ENCODE measurements at places on chromosomes 6 and 20.
A peak's percentile ranks its signal among the peaks of the same experiment; 100 is the strongest.

- no peak for DNase-seq
- no peak overlapping the region for H3K27ac ChIP-seq
- H3K4me1 ChIP-seq = peaks cover 8% of the 10 kb centered on the region
- H3K4me3 ChIP-seq = no peak overlapping the region
- H3K36me3 ChIP-seq = no peaks in the 10 kb centered on the region
Observed at GRCh38 chr6:137729866-137730629, 137.0 kb upstream of the TNFAIP3 start.

GRCh38 chr6:114053791-114054190, 82.8 kb upstream of the HDAC2 start:
- no peak overlapping the region for H3K4me3 ChIP-seq
- no peaks in the 10 kb centered on the region for H3K27me3 ChIP-seq
- no peaks in the 10 kb centered on the region for H3K36me3 ChIP-seq
- H3K27ac ChIP-seq = no peak overlapping the region
- H3K4me1 ChIP-seq = peaks cover 2% of the 10 kb centered on the region

DNA sequence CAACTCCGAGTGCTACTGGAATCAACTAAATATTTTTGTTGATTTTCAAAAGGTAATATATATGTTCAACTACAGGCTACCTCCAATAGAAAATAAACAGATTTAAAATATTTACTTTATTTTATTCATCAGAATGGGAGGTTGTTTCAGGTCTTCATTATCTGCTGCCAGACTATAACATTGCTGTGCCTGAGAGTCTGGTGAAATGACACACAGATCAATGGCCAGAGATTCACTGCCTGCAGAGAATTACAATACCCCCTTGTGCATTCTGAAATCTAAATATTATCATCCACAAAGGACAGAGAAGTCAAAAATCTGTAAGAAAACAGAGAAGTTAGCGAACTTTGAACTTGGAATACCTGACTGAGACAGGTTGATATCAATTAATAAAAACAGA, 667.8 kb upstream of the GJE1 start:
- H3K36me3 ChIP-seq = no peaks in the 10 kb centered on the region
- no peak for DNase-seq
- H3K4me1 ChIP-seq = peaks cover 30% of the 10 kb centered on the region
- no peak overlapping the region for H3K27ac ChIP-seq
- H3K4me3 ChIP-seq = no peak overlapping the region

DNA sequence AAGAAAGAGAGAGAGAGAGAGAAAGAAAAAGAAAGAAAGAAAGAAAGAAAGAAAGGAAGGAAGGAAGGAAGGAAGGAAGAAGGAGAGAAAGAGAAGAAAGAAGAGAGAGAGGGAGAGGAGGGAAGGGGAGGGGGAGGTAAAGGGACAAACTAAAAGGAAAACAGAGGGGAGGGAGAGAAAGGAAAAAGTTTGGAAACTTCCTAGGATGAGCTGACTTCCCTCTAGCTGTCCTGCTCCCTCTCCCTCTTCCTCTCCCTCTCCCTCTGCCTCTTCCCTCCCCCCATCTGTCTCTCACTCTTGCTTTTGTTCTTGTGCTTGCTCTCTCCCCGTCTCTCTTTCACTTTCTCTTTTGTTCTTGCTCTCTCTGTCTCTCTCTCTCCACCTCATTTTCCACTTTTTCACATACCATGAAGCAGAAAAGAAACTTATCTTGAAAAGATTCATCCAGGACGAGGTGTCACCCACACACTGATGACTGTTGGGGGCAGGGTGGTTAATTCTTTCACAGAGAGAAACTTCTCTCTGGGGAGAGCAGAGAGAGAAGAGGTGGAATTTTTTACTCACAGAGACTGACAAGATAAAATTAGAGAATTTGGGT, 56.4 kb upstream of the DUSP22 start:
- DNase-seq = no peak
- H3K36me3 ChIP-seq = no peaks in the 10 kb centered on the region
- no peaks in the 10 kb centered on the region for H3K27me3 ChIP-seq

DNA sequence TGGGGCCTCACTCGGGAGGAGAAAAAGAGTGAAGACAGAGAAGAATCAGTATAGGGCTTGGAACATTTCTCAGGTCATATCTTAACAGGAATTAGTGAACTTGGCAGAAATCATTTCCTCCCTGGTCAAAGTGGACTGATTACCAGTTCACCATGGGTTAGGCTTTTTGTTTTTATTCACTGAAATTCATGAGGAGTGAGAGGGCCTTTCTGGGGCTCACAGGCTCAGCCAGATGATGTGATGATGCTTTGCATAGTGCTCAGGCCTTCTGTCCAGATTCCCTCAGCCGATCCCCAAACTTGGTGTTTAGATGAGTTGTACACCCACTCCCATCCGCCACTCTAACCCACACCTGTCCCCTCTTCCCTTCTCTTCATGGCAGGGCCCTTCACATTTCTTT, 32.5 kb downstream of the SRSF3 start:
- no peaks in the 10 kb centered on the region for H3K36me3 ChIP-seq
- no peak for DNase-seq
- H3K27me3 ChIP-seq = no peaks in the 10 kb centered on the region
- peaks cover 50% of the 10 kb centered on the region for H3K4me1 ChIP-seq
- H3K4me3 ChIP-seq = no peak overlapping the region

DNA sequence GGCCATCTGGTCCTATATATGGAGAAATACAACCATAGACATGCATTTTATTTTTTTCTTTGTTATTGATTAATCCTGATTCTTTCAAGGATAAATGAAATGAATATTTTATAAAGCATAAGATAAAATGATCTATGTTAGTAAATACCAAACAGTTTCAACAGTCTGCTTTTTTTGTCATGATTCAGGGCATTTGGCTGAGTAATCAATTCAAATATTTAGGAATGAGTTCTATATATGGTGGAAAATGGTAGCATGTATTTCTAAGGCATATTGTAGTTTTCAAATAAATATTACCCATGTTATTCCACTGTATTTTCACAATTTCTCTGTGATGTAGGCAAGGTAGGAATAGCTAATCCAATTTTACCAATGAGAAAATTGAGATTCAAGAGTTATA, 287.5 kb upstream of the FKBP1C start:
- DNase-seq = no peak
- no peak overlapping the region for H3K4me3 ChIP-seq
- no peak overlapping the region for H3K27ac ChIP-seq

- DNase-seq = no peak
- H3K4me3 ChIP-seq = no peak overlapping the region
- no peaks in the 10 kb centered on the region for H3K27me3 ChIP-seq
- H3K4me1 ChIP-seq = no peaks in the 10 kb centered on the region
- no peak overlapping the region for H3K27ac ChIP-seq
Observed at GRCh38 chr6:69416776-69417175, 380.0 kb downstream of the LMBRD1 start.

- no peak overlapping the region for H3K27ac ChIP-seq
- H3K27me3 ChIP-seq = no peaks in the 10 kb centered on the region
- no peaks in the 10 kb centered on the region for H3K4me1 ChIP-seq
Observed at GRCh38 chr20:25739615-25740320, 43.1 kb upstream of the ZNF337 start.

- H3K27ac ChIP-seq = no peak overlapping the region
- no peaks in the 10 kb centered on the region for H3K36me3 ChIP-seq
- no peak overlapping the region for H3K4me3 ChIP-seq
- no peak for DNase-seq
- H3K27me3 ChIP-seq = no peaks in the 10 kb centered on the region
Observed at GRCh38 chr6:102553214-102553613, 1159.7 kb downstream of the GRIK2 start.

- peaks cover 7% of the 10 kb centered on the region for H3K4me1 ChIP-seq
- H3K27ac ChIP-seq = no peak overlapping the region
- no peak overlapping the region for H3K4me3 ChIP-seq
- H3K27me3 ChIP-seq = no peaks in the 10 kb centered on the region
Observed at GRCh38 chr6:169709293-169709692, 7.4 kb downstream of the C6orf120 start.

GRCh38 chr20:12175538-12175937, 257.8 kb downstream of the BTBD3 start:
- DNase-seq = no peak
- no peak overlapping the region for H3K4me3 ChIP-seq
- H3K4me1 ChIP-seq = no peaks in the 10 kb centered on the region

DNA sequence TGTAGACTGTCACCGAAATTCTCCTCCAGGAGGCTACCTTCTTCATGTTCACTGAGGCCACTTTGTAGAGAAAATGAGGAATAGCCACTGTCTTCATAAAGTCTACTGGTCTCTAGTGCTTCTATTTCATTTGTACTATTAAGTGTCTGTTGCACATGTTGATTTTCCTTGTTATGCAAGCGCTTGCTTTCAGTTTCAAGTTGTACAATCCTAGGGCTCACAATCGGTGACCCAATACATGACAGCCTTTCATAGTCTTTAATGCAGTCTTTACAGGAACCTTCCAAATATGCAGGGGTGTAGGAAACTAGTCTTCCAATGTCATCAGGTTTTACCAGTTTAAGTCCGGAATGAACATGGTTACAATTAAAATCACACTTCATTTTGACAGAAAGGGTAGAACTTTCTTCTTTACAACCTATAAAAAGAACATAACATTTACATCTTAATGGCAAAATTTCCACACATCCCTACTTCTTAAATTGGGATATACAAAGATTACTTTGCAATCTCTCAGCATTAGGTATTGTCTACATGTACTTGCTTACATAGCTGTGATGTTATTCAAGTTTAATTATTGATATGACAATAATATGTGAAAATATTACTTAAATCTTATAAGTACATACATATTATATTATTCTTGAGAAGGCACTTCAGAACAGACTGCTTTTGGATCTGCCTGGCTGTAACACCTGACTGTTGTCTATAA, 7.5 kb downstream of the FBXO5 start:
- peaks cover 28% of the 10 kb centered on the region for H3K36me3 ChIP-seq
- H3K4me1 ChIP-seq = no peaks in the 10 kb centered on the region
- DNase-seq = no peak
- no peaks in the 10 kb centered on the region for H3K27me3 ChIP-seq

DNA sequence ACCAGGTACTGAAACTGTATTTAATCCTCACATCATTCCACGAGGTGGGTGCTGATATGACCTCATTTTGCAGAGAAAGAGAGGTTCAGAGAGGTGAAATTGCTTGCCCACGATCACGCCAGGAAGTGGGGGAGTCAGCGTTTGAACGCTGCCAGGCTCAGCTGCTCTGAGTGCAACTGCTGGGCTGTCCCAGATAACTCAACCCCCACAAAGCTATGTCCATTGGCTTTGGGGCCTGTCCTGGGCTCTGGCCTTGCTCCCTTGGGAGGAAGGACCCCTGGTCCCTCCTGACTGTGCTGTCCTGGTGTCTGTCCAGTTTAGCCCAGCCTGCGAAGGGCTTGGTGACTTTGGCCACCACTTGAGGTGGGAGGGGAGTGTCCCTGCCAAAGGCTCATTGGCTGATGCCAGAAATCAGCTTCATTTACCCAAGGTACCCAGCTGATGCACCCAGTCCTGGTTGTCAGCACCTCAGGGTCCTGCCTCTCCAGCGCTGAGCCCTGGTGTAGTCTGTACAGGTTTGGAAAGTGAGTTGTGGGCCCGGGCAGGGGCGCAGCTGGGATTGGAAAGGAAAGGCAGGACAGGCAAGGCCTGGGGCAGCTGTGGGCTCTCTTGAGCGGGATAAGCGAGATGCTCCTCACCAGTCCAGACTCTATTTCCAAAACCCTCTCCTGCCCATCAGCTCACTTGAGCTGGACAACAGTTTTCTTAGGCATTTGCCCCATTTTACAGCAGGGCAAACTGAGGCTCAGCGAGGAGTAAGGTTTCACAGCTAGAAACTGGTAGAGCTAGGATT, 38.5 kb downstream of the SUN5 start:
- no peaks in the 10 kb centered on the region for H3K4me1 ChIP-seq
- no peaks in the 10 kb centered on the region for H3K27me3 ChIP-seq
- DNase-seq = no peak
- no peak overlapping the region for H3K4me3 ChIP-seq
- H3K27ac ChIP-seq = no peak overlapping the region
- H3K36me3 ChIP-seq = no peaks in the 10 kb centered on the region

GRCh38 chr6:122818866-122819265, 29.8 kb downstream of the SMPDL3A start:
- no peak overlapping the region for H3K27ac ChIP-seq
- no peaks in the 10 kb centered on the region for H3K36me3 ChIP-seq
- H3K27me3 ChIP-seq = no peaks in the 10 kb centered on the region
- no peak for DNase-seq

DNA sequence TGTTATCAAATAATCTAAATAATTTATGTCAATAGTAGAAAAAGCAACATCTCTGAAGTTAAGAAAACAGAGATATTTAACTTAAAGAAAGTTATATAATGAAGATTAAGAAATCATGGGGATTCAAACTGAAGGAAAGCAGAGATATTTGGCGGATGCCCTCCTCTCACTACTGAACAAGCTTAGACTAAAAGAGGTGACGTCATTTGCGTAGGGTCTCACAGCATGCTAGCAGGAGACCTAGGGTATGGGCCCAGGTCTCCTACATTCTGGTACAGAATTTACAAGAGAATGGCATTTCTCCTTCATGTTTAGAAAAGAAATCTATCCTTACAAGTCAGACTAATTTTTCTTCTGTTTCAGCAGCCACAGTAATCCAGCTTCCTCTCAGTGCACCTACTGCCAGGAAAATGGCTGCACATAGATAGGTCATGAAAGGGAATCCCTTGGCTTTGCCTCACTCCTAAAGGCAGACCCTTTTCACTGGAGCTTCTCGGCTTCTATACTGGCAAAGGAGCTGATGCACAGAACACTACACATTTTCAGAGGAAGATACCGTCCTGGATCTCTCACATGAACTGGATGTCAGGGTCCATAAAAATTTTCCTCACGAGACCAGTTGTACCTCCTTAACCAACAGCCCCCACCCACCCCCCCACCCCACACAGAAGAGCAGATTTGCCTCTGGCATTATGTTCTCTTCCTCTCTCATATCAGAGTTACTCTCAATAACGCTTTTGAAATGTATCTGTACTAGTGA, 41.8 kb upstream of the DST start:
- DNase-seq = no peak
- peaks cover 57% of the 10 kb centered on the region for H3K4me1 ChIP-seq
- H3K27ac ChIP-seq = peak overlapping the region; percentile 57
- H3K36me3 ChIP-seq = no peaks in the 10 kb centered on the region
- no peak overlapping the region for H3K4me3 ChIP-seq
